Activated CD4-positive, alpha-beta T cell treated with anti-CD3 and anti-CD28 coated beads for 1 hour (primary cell): ENCODE measurements at places on chromosomes 1 and 21.

- no peak for DNase-seq
Measured at GRCh38 chr21:37811711-37812110, 104.5 kb downstream of the KCNJ6 start.

- DNase-seq = no peak
Measured at GRCh38 chr1:239056940-239057339, 329.4 kb upstream of the CHRM3 start.

- no peak for DNase-seq
Measured at GRCh38 chr1:234962340-234962989, 166.2 kb downstream of the TOMM20 start.

GRCh38 chr1:26470878-26471497 lies 1.3 kb upstream of the HMGN2 start:
- DNase-seq = no peak

DNA sequence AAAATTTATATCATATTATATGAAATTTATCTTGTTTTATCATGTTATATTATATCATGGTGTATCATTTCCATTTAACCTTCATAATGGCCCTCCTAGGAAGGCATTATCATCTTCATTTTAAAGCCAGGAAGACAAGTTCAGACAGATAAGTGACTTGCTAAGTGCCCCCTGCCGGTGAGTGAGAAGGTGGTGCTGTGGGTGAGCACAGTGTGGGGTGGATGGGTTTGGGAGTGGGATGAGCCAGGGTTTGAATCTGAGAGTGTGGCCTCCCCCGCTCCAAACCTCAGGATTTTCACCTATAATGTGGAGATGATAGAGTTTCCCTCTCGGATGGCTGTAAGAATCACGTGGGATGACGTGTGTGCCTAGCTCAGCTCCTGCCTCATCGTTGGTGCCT lies 108.7 kb upstream of the IGSF21 start:
- DNase-seq = no peak

DNA sequence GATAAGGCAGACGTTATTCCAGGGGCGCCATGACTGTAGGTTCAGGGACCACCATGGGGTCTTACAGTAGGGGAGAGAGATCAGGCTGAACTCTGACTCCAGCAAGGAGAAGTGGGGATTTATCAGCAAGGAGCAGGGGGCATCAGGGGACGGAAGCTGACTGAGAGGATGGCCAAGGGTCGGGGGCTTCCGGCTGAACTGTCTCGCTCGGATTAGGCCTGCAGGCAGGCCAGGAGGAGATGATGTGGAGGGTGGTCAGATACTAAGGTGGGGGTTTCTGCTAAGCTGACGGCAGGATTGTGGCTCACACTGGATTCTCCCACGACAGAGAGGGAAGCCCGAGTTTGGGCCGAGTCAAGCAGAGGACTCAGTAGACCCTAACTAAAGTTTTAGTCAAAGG lies 186.9 kb upstream of the VAMP3 start:
- DNase-seq = no peak

DNA sequence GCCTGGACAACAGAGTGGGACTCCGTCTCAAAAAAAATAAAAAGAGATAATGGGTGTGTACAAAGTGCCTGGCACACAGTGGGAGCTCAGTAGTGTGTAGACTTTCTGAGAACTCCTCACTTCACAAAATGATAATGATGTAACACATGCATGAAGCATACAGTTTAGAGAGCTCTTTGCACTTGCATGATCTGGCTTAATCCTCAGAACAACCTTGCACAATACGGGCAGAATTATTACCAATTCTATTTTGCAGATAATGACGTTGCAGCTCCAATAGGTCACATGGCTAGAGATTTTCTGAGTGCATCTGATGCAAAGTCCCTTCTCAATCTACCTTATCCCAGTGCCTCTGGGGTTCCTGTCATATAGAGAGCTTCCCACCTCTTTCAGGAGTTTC lies 71.4 kb downstream of the CD247 start:
- DNase-seq = no peak

DNA sequence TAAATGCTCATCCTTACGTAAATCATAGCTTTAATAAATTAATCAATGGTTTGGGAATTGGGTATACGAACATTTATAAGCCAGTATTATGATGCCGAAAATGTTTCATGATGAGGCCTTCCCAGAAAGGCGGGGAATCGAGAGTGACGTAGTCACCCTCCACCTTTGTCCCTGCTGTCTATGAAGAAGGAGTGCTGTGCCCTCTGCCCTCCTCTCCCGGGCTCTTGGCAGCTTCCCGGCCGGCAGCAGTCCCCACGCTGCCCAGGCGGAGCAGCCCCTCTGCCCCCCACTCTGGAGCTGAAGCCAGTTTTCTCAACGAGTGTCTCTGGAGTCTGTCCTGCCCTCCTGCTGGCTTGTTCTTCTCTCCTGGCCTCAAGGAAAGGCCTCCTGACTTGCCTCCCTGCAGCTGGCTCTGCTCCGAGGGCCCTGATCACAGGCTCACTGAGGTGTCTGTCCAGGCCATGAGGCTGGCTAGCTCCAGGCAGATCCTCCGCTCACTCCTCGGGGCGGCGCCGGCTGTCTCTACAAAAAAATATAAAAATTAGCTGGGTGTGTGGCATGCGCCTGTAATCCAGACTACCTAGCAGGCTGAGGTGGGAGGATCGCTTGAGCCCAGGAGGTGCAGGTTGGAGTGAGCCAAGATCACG lies 150.7 kb upstream of the COL6A1 start:
- no peak for DNase-seq
